ENCODE measurements at places on chromosomes 13 and 19. TPM values are rescaled to one million over a fixed set of nuclear protein-coding genes. Genes with fewer than 3 reads are reported as not detected.
A peak's percentile ranks its signal among the peaks of the same experiment; 100 is the strongest.

Gene ZNF772
- 21.4 TPM for total RNA-seq

Gene TNNT1
- 54.1 TPM for total RNA-seq

Gene PABPC3
- 0.08 TPM for total RNA-seq

Gene PLK5
- not detected for total RNA-seq

DNA sequence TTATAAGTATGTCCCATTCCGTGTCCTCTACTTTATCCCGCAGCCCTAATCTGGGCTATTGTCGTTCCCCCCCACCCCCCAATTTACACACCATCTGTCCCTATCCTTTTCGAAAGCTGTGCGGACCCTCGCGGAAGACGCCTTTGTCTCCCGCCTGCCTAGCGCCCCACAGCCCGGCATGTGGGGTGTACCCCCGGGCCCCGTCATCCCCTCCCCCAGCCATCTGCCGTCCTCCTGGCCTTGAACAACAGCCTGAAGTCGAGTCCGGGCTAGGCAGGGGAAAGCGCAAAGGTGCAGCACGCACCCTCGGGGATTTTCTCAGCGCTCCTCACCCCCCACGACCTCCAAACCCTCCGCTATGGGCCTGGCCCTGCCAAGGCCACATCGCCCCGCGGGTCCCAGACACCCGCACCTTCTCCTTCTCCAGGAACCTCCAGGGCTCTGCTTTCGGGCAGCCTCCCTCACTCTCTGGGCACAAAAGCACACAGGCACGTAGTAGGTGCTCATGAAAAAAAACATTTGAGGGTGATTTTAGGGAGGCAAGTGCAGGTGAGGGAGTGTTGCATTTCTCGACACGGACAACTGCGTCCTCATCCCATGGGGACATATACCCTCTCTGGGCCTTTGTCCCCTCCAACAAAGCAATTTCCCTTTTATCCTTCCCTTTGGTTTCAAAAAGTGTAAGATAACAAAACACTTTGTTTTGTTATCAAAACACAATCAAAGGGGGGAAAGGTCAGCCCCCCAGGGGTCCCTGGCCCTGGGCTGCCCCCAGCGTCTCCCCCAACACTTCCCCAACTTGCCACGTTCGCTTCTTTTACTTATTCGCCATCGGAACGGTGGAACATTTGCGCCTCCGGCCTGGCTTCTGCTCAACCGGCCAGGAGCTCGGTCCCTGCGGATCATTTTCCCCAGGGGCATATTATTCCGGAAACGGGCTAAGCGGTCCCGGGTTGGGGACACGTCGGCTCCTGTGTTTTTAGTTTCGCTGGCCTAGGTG is 16.4 kb downstream of the CCDC124 start:
- no peak for DNase-seq

GRCh38 chr13:62171697-62172096 is 756.0 kb upstream of the PCDH20 start:
- DNase-seq: no peak

DNA sequence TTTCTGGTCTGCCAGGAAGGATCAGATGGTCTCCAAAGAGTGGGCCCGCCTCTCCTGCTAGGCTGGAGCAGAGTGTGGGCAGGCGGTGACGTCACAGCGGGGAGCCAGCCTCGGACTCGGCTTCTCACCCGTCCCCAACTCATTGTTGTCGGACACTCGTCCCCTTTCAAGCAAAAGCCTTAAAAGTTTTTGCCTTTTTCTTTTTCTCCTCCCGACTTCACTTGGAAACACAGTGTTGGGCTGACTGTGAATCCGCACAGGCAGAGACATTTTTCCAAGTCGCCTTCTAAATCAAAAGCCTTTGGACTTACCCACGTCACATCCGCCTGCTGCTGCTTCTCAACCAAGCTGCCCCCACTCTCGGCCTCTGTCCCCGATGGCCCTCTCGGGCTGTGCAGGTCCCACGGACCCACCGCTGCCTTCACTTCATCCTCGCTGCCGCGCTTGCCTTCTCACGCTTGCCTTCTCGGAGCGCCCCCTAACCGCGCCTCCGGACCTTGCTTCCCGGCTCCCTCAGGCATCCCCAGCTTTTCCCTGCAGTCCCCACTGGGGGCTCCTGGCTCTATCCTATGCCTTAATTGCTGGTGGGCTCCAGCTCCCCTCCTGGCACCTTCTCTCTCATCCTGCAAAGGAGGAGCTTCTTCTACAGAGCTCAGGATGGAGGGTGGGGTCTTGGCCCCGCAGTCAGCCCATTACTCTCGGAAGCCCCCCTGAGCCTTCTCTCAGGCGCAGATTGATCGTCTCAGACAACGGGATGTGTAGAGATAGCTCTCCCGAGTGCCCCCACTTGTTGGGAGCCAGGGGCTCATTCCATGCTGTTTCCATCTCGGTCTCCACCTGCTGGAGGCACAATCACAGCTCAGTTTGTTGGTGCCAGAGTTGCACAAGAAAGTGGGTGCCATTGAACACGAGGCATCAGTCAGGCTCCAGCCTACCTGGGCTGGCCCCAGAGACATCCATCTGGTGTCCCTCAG is 3.9 kb upstream of the ZNF135 start:
- peak; percentile 54 for DNase-seq

- no peak for DNase-seq
Observed at GRCh38 chr13:66926200-66926850, 303.8 kb downstream of the PCDH9 start.

DNA sequence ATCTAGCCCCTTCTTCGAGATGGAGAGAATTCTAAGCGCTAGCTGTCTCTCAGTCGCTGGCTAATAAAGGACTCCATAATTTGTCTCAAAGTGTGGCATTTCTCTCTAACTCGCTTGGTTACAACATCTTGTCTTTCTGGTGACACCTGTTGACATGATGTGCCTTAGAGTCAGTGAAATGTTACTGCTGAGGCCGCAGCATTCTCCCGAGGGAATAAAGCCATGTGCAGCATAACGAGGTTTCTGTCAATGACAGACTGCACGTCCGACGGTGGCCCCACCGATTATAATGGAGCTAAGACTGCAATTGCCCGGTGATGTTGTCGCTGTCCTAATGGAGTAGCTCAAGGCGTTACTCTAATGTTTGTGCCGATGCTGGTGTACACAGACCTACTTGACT is 20.3 kb upstream of the GPR32 start:
- no peak for DNase-seq

GRCh38 chr13:100458673-100459072 is 129.9 kb downstream of the GGACT start:
- no peak for DNase-seq

GRCh38 chr19:27972291-27973040 is 1240.5 kb downstream of the UQCRFS1 start:
- DNase-seq: no peak
